KG1 (cell line): ENCODE measurements at places on chromosomes 4 and X.

GRCh38 chr4:71765350-71765749, 18.5 kb downstream of the GC start:
- DNase-seq, result no peak

- DNase-seq, result no peak
These were observed 177.4 kb upstream of the PPP1R2C start for GRCh38 chrX:42955349-42955748.

DNA sequence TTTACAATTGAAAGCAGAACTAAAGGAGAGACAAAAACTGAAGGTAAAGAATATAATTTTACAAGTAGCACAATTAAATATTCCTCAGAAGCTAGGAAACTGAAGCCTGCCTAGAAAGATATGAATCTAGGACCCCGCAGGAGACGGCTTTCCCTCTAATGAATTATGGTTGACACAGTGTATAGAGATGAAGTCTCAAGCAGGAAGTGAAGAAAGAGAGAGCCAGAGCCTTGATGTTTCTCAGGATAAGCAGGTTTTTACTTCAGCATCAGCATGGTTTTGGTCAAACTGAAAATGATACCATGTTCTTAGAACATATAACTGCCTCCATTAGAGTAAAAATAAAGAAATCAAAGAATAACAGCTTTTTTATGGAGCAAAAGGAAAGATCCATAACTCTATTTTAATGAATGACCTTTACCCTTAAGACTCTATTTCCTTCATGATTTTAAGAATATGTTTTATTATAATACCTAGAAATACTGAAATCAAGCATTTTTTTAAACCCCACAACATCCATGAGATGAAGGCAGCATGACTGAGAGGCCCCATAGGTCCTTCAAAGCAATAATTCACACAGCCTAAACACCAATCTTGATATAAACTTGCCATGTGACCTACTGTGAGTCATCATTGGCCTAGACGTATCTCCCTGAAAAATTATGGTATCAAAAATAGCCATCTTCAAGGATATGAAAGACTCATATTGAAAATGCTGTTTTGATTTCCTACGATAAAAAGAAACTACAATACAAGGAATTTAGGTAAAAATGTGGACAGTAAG, 193.4 kb downstream of the PRDM5 start:
- DNase-seq, result no peak

GRCh38 chrX:56802428-56802827, 73.4 kb downstream of the NBDY start:
- no peak for DNase-seq

- no peak for DNase-seq
These were observed 36.3 kb downstream of the ATXN3L start for GRCh38 chrX:13283512-13283911.

DNA sequence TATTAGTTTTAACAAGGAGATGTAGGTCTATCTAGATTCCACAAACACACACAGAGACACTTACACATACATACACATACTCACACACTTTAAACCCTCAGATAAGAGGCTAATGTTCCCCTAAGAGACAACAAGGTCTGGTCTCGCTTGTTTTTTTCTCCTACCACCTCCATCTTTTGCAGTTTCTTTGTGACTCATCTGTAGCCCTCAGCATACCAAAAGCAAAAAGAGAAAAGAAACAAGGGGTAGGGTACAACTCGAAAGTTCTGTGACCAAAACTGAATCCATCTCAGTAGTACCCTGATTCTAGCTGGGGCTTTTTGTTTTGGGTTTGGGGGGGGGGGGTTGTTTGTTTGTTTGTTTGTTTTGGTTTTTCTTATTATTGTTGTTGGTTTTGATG, 12.2 kb upstream of the EXOSC9 start:
- DNase-seq, result no peak

GRCh38 chr4:184102488-184102887, 115.2 kb downstream of the ENPP6 start:
- DNase-seq, result no peak

- DNase-seq, result no peak
These were observed 65.6 kb upstream of the PCDH18 start for GRCh38 chr4:137597752-137598430.

DNA sequence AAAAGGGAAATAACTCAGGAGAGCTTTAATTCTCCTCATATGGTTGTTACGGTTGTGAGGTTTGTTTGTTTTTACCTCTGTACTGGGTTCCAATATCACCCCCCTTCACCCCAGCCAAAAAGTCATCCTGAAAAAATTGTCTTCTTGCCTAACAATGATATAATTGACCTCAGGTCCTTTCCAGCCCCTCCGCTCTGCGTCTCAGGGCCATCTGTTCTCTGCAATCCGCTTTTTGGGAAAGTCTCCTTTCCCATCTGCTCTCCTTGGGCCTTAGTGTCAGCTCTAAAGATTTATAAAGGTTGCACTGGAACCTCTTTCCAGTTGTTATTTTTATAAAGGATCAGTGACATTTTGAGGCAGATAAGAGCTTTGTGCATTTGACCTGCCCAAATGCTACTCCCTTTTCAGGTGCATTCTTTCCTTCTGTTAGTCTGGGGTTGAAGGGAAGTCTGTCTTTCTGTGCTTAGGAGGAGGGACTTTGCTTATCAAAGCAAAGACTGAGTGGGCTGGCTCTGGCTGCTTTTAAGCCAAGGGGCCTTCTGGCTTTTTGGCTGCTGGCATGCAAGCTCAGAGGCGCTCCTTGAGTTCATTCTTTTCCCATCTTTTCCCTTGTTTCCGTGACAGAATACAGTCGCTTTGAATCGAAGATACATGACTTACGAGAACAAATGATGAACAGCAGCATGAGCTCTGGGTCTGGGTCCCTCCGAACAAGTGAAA, 34.1 kb downstream of the DLG3 start:
- no peak for DNase-seq

- DNase-seq, result no peak
These were observed 136.2 kb upstream of the RASGEF1B start for GRCh38 chr4:81607950-81608349.
